Posterior vena cava (tissue), 2 donors: ENCODE measurements at places on chromosomes 13 and 19.

GRCh38 chr19:54916822-54917221 is 10.9 kb downstream of the NCR1 start:
- DNase-seq: peak; percentile 22

DNA sequence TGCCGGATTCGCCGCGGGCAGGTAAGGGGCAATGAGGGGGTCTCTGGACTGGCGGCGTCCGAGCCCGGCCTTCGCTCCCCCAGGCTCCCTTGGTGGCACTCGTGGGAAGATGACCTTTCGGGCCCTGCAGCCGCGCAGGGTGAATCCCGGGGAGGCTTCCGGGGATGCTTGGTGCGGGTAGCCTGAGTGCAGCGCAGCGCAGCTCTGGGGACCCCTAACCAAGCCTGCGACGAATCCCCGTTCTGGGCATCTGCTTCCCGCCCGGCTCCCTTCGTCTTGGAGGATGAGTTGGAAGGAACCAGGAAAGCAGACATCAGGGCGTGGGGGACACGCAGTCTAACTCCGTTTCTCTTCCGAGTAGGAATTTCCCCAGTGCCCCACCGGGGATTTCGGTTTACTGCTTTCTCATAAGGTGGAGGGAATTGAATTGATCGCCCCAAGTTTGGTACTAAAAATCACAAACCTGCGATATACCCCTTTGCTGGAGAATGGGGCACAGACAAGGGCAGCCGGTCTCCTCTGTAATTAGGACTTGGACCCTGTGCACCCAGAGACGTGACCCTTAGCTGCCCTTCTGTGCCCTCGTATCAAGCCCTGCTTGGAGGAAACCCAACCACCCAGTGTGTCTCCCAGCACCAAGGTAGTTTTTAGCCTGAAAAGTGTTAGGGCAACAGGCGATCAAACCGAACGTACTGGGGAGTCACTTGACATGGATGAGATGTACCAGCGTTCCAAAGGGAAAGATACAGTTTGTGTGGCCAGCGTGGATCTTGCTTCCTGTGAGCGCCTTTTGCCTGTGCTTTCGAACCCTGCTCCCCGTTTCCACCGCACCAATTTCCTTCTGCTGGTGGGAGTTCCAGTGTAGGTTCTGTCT is 1.0 kb downstream of the GPC5 start:
- no peak for DNase-seq

DNA sequence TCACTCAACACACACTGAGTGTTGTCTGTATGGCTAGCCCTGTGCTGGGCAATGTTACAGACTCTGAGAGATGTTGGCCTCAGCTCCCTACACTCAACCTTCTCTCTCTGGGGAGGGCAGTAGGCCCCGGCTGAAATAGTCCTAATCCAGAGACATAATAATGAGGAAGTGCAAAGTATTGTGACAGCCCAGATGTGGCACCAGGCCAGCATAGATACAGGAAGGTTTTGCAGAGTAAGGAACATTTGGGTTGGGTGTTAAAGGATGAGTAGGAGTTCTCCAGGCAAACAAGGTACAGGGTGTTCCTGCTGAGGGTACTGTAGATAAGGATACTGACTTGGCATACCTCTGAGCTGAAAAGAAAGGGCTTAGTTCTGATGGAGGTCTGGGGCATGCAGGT is 2.4 kb downstream of the LIN7B start:
- no peak for DNase-seq

- DNase-seq: no peak
These were observed 49.3 kb upstream of the TUBGCP3 start for GRCh38 chr13:112637017-112637801.

DNA sequence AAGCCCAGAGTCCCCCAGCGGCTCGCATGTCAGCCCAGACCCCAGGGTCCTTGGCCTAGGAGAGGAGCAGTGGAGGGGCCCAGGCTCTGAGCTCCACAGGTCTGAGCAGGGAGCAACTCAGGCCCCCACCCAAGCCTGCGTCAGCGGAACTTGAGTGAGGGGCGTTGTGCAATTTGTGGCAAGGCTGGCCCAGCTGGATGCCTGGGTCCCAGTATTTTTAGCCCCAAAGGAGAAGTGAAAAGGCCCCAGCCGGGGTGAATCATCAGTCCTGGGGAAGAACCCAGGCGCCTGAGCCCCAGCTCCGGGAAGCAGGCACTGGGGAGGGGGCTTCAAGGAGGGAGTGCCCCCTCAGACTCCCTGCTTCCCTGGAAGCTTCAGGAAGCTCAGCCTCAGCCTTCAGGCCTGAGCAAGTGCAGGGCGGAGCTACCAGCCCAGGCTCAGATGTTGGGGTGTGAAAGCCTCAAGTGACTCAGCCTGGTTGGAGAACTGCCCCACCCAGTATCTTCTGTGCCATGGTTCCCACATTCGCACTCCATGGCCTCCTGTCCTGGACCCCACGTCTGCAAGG is 7.2 kb downstream of the MED29 start:
- peak; percentile 95 for DNase-seq

- no peak for DNase-seq
These were observed 109.2 kb downstream of the SGCG start for GRCh38 chr13:23289917-23290357.

DNA sequence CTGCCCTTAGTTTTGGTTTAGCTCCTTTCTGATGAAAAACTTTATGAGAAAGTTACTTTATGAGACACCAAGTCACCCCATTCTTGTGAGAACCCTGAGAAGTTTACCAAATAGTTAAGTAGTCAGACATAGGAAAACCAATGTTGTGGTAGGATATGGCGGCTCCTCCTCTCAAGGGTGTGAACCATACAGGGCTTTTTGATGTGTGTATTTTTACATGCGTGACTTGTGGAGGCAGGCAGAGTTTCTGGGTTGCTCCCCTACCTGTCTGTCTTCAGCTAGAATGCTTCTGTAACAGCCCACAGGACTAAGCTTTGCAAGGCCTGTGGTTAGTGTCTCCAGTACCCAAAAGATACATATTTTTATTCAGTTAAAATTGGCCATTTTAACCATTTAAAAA is 18.3 kb downstream of the UBAC2 start:
- DNase-seq: no peak

DNA sequence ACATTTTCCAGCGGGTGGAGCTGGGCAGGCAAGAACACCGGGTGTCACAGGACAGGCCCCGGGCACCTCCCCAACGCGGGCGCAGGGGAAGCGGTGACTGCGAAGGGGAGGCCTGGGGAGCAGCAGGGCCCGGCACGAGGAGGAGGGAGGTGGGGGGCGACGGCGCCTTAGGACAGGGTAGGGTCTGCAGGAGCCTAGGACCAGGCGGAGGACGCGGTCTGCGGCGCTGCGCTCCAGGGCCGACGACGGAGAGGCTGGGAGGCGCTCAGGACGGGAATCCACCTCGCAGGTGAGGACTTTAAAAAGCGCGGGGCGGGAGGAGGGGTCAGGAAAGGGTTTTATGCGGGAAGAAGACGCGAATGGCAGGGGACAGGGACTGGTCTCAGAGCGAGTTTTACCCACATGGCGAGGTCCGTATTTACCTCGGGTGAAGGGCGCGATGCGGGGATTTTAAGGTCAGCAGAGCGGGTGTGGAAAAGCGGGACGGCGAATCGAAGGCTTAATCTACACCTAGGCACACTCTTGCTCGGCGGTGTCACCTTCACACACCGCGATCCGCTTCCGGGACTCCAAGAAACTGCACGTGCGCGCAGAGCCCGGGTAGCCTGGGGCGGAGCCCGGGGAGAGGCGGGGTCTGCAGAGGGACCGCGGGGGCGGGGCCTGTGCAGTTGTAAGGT is 13.5 kb downstream of the ERVV-2 start:
- peak; percentile 78 for DNase-seq

- no peak for DNase-seq
These were observed 61.8 kb downstream of the RAB20 start for GRCh38 chr13:110499621-110500281.

- DNase-seq: no peak
These were observed 4.2 kb downstream of the KLK3 start for GRCh38 chr19:50858886-50859285.
